Esophagus mucosa (tissue), 1 donor: ENCODE measurements at places on chromosomes 1 and 21. TPM values are rescaled to one million over a fixed set of nuclear protein-coding genes. Genes with fewer than 3 reads are reported as not detected.

DNA sequence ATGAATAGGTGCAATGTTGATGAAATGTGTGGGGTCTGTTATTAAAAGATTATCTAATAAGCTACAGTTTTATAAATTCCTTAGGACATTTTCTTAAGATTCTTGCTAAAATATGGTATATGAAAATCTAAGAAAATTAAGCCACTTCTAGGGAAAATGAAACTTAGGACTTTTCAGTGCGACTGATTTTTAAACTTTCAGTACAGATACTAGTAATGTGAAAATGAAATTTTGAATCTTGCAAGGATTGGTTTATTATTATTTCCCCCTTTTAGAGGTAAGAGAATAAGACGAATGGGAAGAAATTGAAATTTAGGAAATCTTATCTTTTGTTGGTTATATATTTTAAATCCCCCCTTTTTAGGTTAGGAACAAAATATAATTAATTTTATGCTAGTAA, 16.4 kb downstream of the CAPZA1 start:
- ATAC-seq = no peak

DNA sequence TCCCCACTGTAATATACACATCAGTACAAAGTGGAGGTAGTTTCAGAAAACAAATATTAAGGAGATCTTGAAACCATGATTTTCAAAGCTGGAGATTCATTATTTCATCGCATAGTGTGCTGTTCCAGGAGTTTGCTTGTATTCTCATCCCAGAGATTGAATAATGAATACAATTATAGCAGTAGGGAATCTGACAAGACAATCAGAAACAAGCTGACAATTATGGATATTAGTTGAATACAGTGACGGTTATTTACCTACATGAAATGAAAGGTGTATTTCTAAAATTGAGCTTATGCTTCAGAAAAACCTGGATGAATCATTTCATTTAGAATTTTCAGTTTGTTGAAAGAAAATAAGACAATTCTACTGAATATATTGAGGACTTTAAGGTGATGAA, 2119.0 kb downstream of the MRPL39 start:
- no peak for ATAC-seq

DNA sequence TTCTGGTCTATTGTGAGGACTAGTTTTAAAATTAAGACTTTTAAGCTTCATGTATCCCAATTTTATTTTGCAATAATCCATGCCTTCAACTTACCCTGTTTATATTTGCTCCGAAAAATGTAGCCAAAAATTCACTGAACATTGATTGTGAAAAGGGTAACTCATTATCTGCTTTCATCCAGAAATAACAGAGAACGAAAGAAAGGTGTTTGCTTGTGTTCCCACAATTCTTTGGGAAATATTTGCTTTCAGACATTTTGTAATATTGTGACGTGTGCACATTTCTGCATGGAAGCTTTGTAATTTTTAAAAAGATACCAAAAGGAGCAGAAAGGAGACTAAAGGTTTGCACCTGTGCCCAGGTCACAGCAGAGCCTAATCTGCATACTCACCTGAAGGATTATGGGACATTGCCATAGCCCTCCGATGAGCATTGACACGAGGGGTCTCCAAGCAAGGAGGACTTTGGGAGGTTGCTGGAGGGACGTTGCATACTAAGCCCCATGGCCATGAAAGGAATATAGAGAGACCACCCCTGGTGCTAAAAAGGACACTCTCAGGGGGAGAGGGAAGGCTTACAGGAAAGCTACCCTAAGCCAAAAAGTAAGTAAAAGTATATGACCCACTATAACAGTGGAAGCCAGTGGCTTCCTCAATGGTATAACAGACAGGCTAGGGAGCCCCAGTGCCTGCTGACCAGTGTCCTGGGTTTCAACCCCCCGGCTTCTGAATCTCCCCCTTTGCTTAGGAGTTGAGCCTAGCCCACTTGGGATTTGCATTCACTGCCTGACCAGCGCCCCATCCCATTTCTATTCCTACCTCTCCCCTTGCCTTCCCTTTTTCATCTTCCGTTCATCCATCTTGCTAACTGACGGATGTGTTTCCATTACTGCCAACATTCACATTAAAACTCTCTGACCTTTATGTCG, 148.6 kb upstream of the ZC3H12A start:
- ATAC-seq = no peak

DNA sequence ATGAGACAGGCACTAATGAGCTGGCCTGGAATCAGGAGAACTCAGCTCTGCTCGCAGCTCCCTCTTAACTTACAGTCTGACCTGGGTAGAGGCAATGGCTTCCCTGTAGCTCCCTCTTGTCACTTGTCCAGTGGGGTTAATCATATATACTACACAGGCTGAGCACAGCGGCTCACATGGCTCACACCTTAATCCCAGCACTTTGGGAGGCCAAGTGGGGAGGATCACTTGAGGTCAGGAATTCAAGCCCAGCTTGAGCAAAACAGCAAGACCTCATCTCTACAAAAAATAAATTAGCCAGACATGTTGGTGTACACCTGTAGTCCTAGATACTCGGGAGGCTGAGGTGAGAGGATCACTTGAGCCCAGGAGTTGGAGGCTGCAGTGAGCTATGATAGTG, 4.2 kb downstream of the S100A6 start:
- no peak for ATAC-seq

- ATAC-seq = no peak
These were observed 5.8 kb downstream of the OR6P1 start for GRCh38 chr1:158564608-158565007.

DNA sequence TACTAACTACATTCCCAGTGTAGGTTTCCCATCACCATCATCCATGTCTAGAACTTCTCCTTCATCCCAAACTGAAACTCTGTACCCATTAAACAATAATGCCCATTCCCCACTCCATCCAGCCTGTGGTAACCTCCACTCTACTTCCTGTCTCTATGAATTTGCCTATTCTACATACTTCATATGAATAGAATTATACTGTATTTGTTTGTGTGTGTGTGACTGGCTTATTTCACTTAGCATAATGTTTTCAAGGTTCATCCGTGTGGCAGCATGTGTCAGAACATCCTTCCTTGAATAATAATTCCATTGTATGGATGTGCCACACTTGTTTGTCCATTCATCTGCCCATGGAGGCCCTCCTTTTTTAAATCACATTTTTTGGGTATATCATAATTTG, 35.7 kb downstream of the ATP2B4 start:
- no peak for ATAC-seq

NEXN gene
- 0.52 TPM for total RNA-seq
